Endodermal cell (in vitro differentiated cells): ENCODE measurements at places on chromosomes 4 and X.

- no peaks in the 10 kb centered on the region for H3K27me3 ChIP-seq
- no peak overlapping the region for H3K4me3 ChIP-seq
- H3K36me3 ChIP-seq = peaks cover 12% of the 10 kb centered on the region
- DNase-seq = peak; percentile 35
- no peak overlapping the region for H3K27ac ChIP-seq
- no peaks in the 10 kb centered on the region for H3K4me1 ChIP-seq
Measured at GRCh38 chr4:40438384-40439026, 103.4 kb downstream of the CHRNA9 start.

DNA sequence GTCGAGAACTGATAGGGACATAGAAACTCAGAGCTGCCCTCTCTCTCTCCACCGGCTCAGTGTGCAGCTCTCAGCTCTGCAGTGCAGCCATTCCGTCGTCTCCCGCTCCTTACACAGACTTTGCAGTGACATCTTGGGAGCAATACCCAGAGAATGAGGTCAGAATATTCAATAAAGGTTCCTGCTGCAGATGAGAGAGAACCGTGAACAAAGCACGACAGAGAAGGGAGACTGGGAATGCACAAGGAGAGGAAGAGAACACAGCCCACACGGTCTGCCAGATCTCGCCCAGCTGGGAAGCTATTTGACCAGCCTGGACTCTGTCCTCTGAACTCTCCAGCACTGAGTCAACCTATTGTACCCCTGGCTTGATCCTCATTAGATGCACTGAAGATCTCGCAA is 118.0 kb upstream of the PPARGC1A start:
- H3K4me3 ChIP-seq = no peak overlapping the region
- H3K27ac ChIP-seq = peak overlapping the region; percentile 39
- no peaks in the 10 kb centered on the region for H3K36me3 ChIP-seq
- peaks cover 16% of the 10 kb centered on the region for H3K4me1 ChIP-seq
- no peaks in the 10 kb centered on the region for H3K27me3 ChIP-seq
- no peak for DNase-seq

GRCh38 chr4:138292321-138292720 is 50.2 kb upstream of the SLC7A11 start:
- no peaks in the 10 kb centered on the region for H3K36me3 ChIP-seq
- H3K27ac ChIP-seq = no peak overlapping the region
- no peaks in the 10 kb centered on the region for H3K4me1 ChIP-seq
- DNase-seq = no peak
- H3K4me3 ChIP-seq = no peak overlapping the region

- no peaks in the 10 kb centered on the region for H3K4me1 ChIP-seq
- no peaks in the 10 kb centered on the region for H3K27me3 ChIP-seq
- H3K27ac ChIP-seq = no peak overlapping the region
- H3K4me3 ChIP-seq = no peak overlapping the region
- H3K36me3 ChIP-seq = no peaks in the 10 kb centered on the region
Measured at GRCh38 chr4:78651250-78651860, 99.8 kb downstream of the ANXA3 start.

- DNase-seq = no peak
- no peak overlapping the region for H3K4me3 ChIP-seq
- peaks cover 5% of the 10 kb centered on the region for H3K4me1 ChIP-seq
- no peak overlapping the region for H3K27ac ChIP-seq
- H3K36me3 ChIP-seq = no peaks in the 10 kb centered on the region
Measured at GRCh38 chr4:95415346-95415771, 133.4 kb downstream of the UNC5C start.

DNA sequence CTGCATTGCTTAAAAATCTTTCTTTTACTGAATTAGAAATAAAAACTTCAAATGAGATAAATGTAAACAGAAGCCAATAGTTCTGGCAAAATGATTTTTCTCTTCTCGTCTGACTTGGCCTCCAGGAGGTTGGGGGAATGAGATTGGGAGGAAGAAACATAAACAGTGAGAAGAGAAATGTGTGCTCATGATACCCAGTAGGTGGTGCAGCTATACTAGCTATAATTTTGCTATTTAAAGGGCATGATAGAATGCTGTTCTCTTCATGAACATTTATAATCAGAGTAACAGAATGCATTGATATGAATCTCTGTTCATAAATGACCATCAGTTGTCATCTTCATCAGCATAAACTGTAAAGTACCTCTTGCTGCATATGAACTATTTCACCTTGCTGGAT is 85.5 kb downstream of the TACR3 start:
- DNase-seq = no peak
- H3K4me3 ChIP-seq = no peak overlapping the region
- no peaks in the 10 kb centered on the region for H3K4me1 ChIP-seq
- H3K27ac ChIP-seq = no peak overlapping the region

- peaks cover 89% of the 10 kb centered on the region for H3K36me3 ChIP-seq
- no peak overlapping the region for H3K27ac ChIP-seq
- H3K27me3 ChIP-seq = no peaks in the 10 kb centered on the region
- no peak for DNase-seq
- H3K4me3 ChIP-seq = no peak overlapping the region
- H3K4me1 ChIP-seq = no peaks in the 10 kb centered on the region
Measured at GRCh38 chr4:183295711-183296110, 24.4 kb downstream of the CLDN22 start.

- no peaks in the 10 kb centered on the region for H3K27me3 ChIP-seq
- no peak for DNase-seq
- no peaks in the 10 kb centered on the region for H3K36me3 ChIP-seq
- no peaks in the 10 kb centered on the region for H3K4me1 ChIP-seq
Measured at GRCh38 chrX:153526042-153526441, 8.6 kb downstream of the ATP2B3 start.

GRCh38 chrX:42597481-42597880 is 180.5 kb downstream of the PPP1R2C start:
- no peaks in the 10 kb centered on the region for H3K27me3 ChIP-seq
- DNase-seq = no peak
- no peaks in the 10 kb centered on the region for H3K4me1 ChIP-seq
